ENCODE measurements at places on chromosomes 2 and 18. TPM values are rescaled to one million over a fixed set of nuclear protein-coding genes. Genes with fewer than 3 reads are reported as not detected.

PRKAG3 gene
- polyA plus RNA-seq, result not detected

KLHL30 gene
- polyA plus RNA-seq, result 0.24 TPM

TFCP2L1 gene
- 0.17 TPM for polyA plus RNA-seq

ACVR1 gene
- 51.2 TPM for polyA plus RNA-seq

MERTK gene
- 21.9 TPM for polyA plus RNA-seq

CRACDL gene
- 1.7 TPM for polyA plus RNA-seq

FKBP7 gene
- polyA plus RNA-seq, result 79.2 TPM

SCN7A gene
- 31.2 TPM for polyA plus RNA-seq

VAMP8 gene
- 54.3 TPM for polyA plus RNA-seq

TRIM43 gene
- polyA plus RNA-seq, result not detected

ANKRD53 gene
- polyA plus RNA-seq, result 2.2 TPM

G6PC2 gene
- polyA plus RNA-seq, result not detected

DYSF gene
- 8.6 TPM for polyA plus RNA-seq

CHST9 gene
- polyA plus RNA-seq, result 0.27 TPM

SLC4A3 gene
- polyA plus RNA-seq, result 5.3 TPM

Data from ovary (tissue), 10 donors.